Astrocyte (in vitro differentiated cells and primary cell): ENCODE measurements at places on chromosomes 4 and X. TPM values are rescaled to one million over a fixed set of nuclear protein-coding genes. Genes with fewer than 3 reads are reported as not detected.
A peak's percentile ranks its signal among the peaks of the same experiment; 100 is the strongest.

PHOX2B gene
- total RNA-seq: not detected in 2 replicates

S100G gene
- total RNA-seq: not detected in 2 replicates

- H3K4me1 ChIP-seq: peaks cover 16% of the 10 kb centered on the region
- peak; percentile 91 for DNase-seq
- H3K27me3 ChIP-seq: no peaks in the 10 kb centered on the region
These were observed 13.8 kb downstream of the MAD2L1 start for GRCh38 chr4:120052856-120053255.

NAP1L3 gene
- total RNA-seq: 10.8 and 11.3 TPM in 2 replicates

DNA sequence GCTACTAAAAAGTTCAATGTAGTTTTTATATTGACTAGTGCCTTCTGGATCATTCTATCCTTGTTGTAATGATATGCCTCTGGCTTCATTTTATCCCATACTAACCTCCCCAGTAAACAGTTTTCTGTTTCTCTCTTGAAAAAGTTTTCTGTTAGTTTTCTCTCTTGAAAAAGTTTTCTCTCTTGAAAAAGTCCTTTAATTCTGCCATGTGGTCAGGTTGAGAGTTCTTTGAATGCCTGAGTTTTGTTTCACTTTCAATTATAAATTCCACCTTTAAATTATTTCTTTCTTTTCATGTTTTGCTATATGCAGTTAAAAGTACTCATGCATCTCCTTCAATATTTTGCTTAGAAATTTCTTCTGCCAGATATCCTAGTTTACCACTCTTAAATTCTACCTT is 1139.6 kb downstream of the STPG2 start:
- H3K4me1 ChIP-seq: no peaks in the 10 kb centered on the region
- H3K4me3 ChIP-seq: no peak overlapping the region
- no peaks in the 10 kb centered on the region for H3K27me3 ChIP-seq
- no peaks in the 10 kb centered on the region for H3K36me3 ChIP-seq

DNA sequence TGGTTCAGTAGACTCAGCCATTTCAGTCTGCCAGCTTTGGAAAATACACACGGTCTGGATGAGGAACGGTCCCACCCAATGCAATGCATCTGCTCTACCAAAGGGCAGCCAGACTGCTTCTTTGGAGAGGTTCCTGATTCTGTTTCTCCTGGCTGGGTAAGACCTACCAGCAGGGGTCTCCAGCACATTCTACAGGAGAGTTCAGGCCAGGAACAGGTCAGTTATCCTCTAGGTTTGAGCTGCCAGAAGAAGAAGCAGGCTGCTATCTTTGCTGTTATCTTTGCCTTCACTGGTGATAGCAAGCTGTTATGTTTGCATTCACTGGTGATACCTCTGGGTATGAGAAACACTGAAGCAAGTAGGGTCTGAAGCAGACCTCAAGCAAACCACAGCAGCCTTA is 45.5 kb upstream of the PBDC1 start:
- H3K27ac ChIP-seq: no peak overlapping the region
- H3K4me1 ChIP-seq: no peaks in the 10 kb centered on the region
- no peaks in the 10 kb centered on the region for H3K27me3 ChIP-seq
- no peak overlapping the region for H3K4me3 ChIP-seq

GRCh38 chr4:4259484-4260100 is 11.6 kb upstream of the TMEM128 start:
- H3K4me3 ChIP-seq: no peak overlapping the region
- H3K36me3 ChIP-seq: no peaks in the 10 kb centered on the region
- H3K27me3 ChIP-seq: peaks cover 17% of the 10 kb centered on the region
- no peak overlapping the region for H3K27ac ChIP-seq
- no peaks in the 10 kb centered on the region for H3K4me1 ChIP-seq

GRCh38 chr4:94507708-94508107 is 56.0 kb downstream of the PDLIM5 start:
- DNase-seq: peak; percentile 91
- peaks cover 24% of the 10 kb centered on the region for H3K4me1 ChIP-seq
- H3K36me3 ChIP-seq: no peaks in the 10 kb centered on the region
- no peak overlapping the region for H3K4me3 ChIP-seq
- no peaks in the 10 kb centered on the region for H3K27me3 ChIP-seq
- H3K27ac ChIP-seq: peak overlapping the region; percentile 73

DNA sequence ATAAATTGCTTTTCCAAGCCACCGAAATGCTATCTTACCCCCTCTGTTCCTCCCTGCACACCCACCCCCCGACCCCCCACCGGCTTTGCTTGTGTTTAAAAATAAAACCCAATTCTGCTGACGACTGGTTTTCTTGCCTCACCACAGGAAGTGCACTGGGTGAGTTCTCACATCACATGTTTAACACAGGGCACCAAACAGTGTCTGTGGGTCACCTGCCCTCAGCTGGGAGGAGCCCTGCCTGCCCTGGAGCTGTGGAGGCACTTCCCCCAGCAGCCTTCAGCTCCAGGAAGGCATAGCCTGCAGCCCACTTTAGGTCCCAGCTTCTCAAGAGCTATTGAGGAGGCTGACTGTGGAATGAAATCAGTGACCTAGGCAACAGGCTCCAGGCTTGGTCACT is 8.8 kb downstream of the TMEM255A start:
- H3K27me3 ChIP-seq: no peaks in the 10 kb centered on the region
- no peak overlapping the region for H3K4me3 ChIP-seq
- H3K27ac ChIP-seq: no peak overlapping the region
- H3K4me1 ChIP-seq: no peaks in the 10 kb centered on the region
- H3K36me3 ChIP-seq: no peaks in the 10 kb centered on the region
- no peak for DNase-seq

TCP11X2 gene
- not detected in 2 replicates for total RNA-seq

GRCh38 chr4:173018446-173018845 is 150.2 kb upstream of the GALNT7 start:
- peaks cover 12% of the 10 kb centered on the region for H3K27me3 ChIP-seq
- no peak overlapping the region for H3K4me3 ChIP-seq
- no peaks in the 10 kb centered on the region for H3K36me3 ChIP-seq
- H3K4me1 ChIP-seq: peaks cover 11% of the 10 kb centered on the region

KLF3 gene
- 35.9 and 40.8 TPM in 2 replicates for total RNA-seq

MAOB gene
- total RNA-seq: 0.20 and 0.77 TPM in 2 replicates

DNA sequence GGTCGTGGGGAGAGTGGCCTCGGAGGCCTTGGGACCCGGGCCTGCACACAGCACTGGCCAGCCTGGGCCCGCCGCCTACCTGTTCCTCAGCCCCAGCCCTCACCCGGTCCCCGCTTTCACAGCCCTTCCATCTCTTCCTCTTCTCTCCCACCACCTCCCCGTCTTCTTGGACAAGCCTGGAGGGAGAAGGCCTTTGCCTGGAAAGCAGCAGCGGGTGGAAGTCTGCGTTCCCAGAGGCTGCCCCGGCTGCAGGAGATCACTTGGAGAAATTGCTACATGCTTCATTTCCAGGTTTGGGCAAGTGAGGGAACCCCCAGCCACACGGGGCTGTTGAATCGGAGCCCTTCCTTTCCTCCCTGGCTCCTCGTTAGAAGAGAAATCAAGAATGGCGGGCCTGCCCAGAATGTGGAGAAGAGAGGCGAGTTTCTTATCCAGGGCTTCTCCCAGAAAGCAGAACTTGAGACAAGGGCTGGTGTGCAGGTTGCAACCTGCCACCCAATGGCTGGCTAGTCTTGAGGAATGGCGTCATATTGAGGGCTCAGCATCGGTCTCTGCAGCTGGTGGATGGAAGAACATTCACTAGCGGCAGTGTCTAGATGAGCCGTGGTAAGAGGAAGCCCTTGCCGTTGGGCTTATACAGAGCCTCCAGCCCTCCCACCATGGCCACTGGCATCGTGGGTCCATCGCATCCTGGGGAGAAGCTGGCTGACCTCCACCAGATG is 1.2 kb upstream of the PDZD4 start:
- H3K4me1 ChIP-seq: peaks cover 5% of the 10 kb centered on the region
- no peak for DNase-seq
- H3K27me3 ChIP-seq: peaks cover 3% of the 10 kb centered on the region
- no peaks in the 10 kb centered on the region for H3K36me3 ChIP-seq
- H3K4me3 ChIP-seq: no peak overlapping the region
- no peak overlapping the region for H3K27ac ChIP-seq

- H3K36me3 ChIP-seq: no peaks in the 10 kb centered on the region
- no peak overlapping the region for H3K4me3 ChIP-seq
- no peaks in the 10 kb centered on the region for H3K27me3 ChIP-seq
- H3K27ac ChIP-seq: no peak overlapping the region
- H3K4me1 ChIP-seq: no peaks in the 10 kb centered on the region
These were observed 8.0 kb upstream of the MSL3 start for GRCh38 chrX:11750046-11750445.

DNA sequence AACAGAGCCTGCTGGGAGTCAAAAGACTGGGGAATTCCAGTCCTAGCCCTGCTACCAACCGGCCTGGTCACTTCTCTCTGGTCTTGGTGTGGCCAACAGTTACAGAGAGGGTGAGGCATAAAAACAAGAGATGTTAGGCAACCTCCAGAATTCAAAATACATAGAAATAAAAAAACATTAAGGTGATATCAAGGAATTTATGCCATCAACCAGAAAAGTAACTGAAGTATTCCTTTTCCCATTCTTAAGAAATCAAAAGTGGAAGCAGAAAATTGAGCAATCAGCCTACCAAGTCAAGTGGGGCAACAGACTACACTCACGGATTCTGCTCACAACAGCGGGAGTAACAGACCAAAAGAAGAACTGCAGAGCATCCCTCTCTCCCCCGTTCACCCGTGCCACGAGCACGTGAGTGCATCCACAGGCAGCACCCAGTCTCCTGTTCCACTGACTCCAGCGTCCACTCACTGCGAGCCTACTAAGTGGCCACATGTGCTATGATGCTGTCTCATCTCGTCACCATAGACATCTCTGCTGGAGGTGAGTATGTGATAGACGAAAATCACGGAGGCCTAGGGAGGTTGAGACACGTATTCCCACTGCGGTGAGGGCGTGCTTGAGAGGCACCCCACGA is 29.3 kb downstream of the AFAP1 start:
- H3K36me3 ChIP-seq: peaks cover 3% of the 10 kb centered on the region
- peak overlapping the region; percentile 94 for H3K27ac ChIP-seq
- H3K27me3 ChIP-seq: no peaks in the 10 kb centered on the region
- H3K4me1 ChIP-seq: peaks cover 58% of the 10 kb centered on the region
- no peak for DNase-seq

C4orf51 gene
- not detected in 2 replicates for total RNA-seq

GRCh38 chr4:104494822-104495559 is at the start of gene CXXC4:
Gene CXXC4, minus strand, starts transcription at chr4:104494894. Its CDS starts 3,092 bp downstream, at chr4:104491802.
- no peaks in the 10 kb centered on the region for H3K27me3 ChIP-seq
- H3K4me3 ChIP-seq: peak within 1 kb of the TSS; percentile 76
- peak; percentile 74 for DNase-seq
- H3K4me1 ChIP-seq: peaks cover 9% of the 10 kb centered on the region

DNA sequence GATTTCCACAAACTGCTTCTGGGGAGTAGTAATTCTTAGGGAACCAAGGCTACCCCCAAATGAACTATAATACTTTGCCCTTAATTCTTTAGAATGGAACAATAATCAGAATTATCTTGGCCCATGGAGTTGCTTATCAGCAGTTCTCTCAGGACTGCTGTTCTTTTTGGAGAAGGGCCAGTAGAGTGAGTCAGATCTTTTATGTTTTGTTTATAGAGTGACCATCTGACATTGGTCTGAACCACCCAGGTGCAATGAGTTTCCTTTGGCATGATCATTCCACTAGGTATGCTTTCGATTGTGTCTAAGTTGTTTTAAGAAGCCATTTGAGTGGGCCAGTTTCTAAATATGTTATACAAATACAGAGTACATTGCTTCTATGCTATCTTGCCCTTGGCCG is 31.8 kb downstream of the PRRG1 start:
- peak; percentile 83 for DNase-seq
- no peak overlapping the region for H3K4me3 ChIP-seq
- no peaks in the 10 kb centered on the region for H3K27me3 ChIP-seq
- no peaks in the 10 kb centered on the region for H3K4me1 ChIP-seq

DNA sequence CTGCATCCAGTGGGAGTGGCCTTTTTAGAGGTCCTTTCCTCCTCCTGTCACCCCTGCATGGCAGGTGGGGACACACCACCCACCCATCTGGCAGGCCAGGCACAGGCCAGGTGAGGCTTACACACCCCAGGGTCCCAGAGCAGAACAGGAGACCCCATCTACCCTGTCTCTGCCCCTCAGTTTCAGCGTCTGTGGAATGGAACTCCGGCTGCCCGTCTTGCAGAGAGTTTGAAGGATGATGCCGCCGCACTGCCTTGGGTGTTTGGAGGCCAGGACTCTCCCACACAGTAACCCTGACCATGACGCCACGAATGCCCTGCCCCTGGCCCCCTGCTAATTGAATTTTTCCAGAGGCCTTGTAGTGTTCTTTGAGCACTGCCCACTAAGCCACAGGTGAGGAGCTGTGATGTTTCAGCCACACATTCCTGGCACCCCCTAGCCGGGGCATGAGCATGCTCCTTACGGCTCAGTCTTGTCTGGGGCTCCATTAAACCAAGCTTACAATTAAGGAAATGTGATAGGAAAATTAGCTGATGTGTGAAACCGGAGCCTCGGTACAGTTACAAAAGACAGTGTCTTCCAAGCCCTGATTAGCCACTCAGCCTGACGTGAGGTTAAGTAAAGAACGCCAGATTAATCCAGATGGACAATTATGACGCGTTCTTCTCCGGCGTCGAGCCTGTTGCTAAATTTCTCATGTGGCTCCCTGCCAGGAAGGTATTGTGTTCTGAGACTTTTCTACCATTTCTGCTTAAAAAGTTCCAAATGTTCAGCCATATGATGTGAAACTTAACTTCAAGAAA is 39.3 kb downstream of the HMX1 start:
- no peaks in the 10 kb centered on the region for H3K36me3 ChIP-seq
- DNase-seq: no peak
- no peaks in the 10 kb centered on the region for H3K4me1 ChIP-seq
- H3K27me3 ChIP-seq: no peaks in the 10 kb centered on the region
- no peak overlapping the region for H3K4me3 ChIP-seq

DNA sequence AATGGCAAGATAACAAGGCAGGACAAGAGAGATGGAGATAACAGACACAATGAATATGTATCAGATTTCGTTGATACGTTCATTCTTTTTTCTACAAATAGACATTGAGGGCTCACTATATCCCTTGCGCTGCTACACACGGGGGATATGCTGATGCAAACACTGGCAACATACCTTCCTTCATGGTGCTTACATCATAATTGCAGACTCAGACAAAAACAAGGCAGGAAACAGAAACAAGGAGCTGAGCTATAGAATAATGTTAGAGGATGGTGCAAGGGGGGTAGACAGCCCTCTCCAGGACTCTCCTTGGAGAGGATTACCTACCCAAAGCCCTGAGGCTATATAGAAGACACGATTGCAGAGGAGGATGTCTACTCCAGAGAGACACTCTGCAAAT is 1069.5 kb downstream of the DMD start:
- H3K4me3 ChIP-seq: no peak overlapping the region
- H3K27ac ChIP-seq: no peak overlapping the region
- DNase-seq: no peak
- H3K36me3 ChIP-seq: no peaks in the 10 kb centered on the region

GRCh38 chr4:128688846-128689437 is 120.6 kb upstream of the JADE1 start:
- DNase-seq: no peak
- H3K36me3 ChIP-seq: no peaks in the 10 kb centered on the region
- no peak overlapping the region for H3K27ac ChIP-seq
- no peaks in the 10 kb centered on the region for H3K4me1 ChIP-seq
- no peak overlapping the region for H3K4me3 ChIP-seq

PCDH7 gene
- total RNA-seq: 40.8 and 45.4 TPM in 2 replicates

GRCh38 chrX:64850371-64851082 is 125.7 kb downstream of the ZC4H2 start:
- H3K36me3 ChIP-seq: no peaks in the 10 kb centered on the region
- no peak overlapping the region for H3K27ac ChIP-seq
- DNase-seq: no peak
- H3K4me1 ChIP-seq: no peaks in the 10 kb centered on the region
- no peaks in the 10 kb centered on the region for H3K27me3 ChIP-seq

- H3K4me3 ChIP-seq: no peak overlapping the region
- no peak for DNase-seq
- no peak overlapping the region for H3K27ac ChIP-seq
- H3K4me1 ChIP-seq: peaks cover 4% of the 10 kb centered on the region
- no peaks in the 10 kb centered on the region for H3K27me3 ChIP-seq
These were observed 20.6 kb upstream of the CLDN24 start for GRCh38 chr4:183342541-183343533.

TRAM1L1 gene
- total RNA-seq: 2.3 and 3.1 TPM in 2 replicates
